Activated CD4-positive, CD25-positive, alpha-beta regulatory T cell treated with anti-CD3 and anti-CD28 coated beads, Interleukin-2, amount 50 U/mL, for 16 hours (primary cell): ENCODE measurements at places on chromosomes 6 and 20.

GRCh38 chr6:11392778-11393507, 144.6 kb upstream of the TMEM170B start:
- no peak for DNase-seq

- no peak for DNase-seq
Measured at GRCh38 chr6:116928677-116929076, 51.6 kb downstream of the RFX6 start.

GRCh38 chr6:27129095-27129815, 118.2 kb upstream of the PRSS16 start:
- DNase-seq: no peak

DNA sequence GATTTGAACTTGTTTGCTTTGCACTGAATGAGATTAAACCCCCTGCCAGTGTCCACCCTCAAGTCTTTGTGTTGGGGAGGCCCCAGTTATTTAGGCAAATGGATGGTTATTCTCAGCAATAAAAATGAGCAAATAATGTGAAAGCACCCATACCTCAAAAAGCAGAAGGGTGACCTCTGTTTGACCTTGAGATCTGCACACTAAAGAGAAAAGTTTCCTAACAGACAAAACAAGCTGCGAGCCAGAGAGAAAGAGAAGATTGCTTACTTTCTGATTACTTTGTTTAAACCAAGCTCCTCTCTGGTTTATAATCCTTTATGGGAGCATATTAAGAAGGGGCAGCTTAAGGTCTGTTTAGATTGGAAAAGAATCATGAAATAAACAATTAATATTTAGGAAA, 30.4 kb upstream of the TRERF1 start:
- DNase-seq: no peak

DNA sequence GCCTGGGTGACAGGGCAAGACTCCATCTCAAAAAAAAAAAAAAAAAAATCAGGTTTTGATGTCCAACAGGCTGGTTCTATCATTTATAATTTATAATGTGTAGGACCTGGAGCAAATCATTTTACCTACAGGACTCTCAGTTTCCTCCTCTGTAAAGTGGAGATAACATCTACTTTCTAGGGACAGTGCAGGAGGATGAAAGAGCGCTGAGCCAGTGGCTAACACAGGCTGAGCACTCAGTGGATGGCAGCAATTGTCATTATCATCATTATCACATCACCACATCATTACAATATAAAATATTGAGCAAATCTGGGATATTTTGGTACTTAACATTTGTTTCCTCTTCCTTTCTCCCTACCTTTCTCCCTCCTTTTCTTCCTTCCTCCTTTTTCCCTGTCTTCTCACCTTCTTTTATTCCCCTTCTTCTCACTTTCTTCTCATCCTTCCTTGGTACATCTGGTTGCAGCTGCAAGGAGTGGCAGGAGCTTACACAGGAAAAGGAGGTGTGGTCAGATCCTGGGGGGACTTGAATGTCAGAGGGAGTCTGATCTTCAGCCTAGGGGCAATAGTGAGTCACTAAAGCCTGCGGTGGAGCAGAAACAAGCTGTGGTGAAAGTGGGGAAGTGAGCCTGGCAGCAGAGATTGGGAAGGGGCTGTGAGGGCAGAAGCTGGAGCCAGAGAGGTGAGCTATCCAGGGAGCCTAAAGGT, 24.6 kb upstream of the CTNNBL1 start:
- DNase-seq: no peak

DNA sequence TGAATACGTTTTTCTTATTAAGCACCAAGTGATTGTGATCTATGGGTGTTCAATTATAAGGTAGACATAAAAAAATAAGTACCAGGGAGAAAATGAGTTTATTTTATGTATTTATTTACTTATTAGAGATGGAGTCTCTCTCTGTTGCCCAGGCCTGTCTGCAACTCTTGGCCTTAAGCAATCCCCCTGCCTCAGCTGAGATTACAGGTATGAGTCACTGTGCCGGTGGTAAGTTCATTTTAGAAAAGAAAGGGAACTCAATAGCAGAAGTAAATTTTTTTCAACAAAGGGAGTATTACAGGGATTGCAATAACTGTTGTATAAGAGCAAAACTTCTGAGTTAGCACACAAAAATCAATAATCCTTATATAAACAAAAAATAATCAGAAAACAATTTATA, 98.7 kb upstream of the FUT9 start:
- no peak for DNase-seq

- DNase-seq: no peak
Measured at GRCh38 chr6:138592749-138593123, 93.4 kb upstream of the NHSL1 start.

DNA sequence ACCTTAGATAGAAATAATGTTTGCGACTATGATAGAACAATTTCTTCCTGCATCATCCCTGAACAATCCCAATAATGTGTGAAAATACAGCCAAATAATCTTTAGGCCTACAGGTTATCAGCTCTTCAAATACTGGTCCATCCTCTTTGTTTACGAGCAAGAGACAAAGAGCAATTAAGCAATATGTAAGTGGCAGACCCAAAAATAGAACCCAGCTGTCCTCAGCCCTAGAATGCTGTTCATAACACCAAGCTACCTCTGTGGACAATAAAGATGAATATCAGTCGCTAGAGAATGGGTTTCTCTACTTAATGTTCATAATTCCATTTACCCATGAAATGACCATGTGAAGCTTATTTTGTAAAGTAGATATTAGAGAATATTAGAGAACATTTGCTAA, 28.4 kb upstream of the OSTM1 start:
- DNase-seq: no peak
